ENCODE measurements at places on chromosomes 7 and 10.

DNA sequence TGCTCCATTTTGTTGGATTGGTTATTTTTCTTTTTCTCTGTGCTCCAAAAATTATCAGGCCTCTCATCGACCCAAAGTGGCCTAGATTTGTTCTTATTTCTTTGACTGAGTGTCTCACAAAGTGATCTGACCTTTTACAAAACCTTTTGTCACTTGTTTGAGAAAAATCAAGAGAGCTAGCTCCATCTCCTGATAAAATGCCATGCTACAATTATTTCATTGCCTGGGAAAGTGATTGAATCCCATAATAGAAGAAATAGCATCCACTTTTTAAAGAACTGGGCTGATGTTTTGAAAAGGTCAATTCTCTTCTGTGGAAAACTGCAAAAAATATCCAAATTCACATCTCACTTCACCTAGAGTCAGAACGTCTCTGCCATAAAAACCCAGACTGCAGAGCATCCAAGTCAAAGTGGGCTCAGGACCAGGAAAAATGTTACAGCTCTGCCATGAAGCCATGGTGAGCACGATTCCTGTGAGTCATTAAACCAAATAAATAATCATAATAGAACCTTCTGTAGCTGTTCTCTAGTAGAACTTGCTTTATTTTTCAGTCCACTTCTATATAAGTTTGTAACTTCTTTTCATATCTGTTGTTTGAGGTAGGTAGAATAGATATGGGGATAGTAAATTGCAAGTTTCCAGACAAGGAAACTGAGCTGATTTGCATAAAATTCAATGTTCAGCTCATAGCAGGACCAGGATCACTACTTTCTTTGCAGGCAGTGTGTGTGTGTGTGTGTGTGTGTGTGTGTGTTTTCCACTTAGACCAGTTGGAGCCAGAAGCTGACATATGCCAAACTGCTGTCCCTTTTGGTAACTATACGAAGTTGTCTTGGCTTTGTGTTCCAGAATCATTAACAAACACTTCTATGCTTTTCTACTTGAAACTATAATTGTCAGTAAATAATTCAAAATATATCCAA, 632.5 kb upstream of the ANKRD30A start:
- DNase-seq, result no peak

DNA sequence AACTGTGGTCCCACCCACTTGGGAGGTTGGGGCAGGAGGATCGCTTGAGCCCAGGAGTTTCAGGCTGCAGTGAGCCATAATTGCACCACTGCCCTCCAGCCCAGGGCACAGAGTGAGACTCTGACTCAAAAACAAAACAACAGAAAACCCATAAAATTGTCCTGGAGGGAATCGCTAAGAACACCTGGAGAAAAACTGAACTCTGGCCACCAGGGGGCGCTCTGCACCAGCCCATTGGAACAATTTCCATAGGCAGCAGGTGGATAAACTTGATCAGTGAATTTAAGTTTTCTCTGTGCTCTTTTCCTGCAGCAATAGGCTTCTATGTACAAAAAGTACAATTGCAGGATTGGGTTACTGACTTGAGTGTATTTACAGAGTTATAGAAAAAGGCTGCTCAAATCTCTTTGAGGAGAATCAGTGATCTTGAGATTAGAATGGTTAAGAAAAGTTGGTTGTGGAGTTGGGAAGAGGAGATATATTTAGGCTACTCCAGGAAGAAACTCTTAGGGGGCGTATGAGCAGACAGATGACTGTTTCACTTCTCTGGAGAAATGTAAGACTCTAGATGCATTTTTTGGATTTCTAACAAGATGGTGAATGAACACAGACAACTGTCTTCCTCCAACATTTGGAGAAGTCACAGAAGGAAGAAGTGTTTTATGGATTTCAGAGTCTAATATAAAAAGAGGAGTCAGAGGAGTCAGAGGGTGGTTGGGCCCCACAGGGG, 274.9 kb upstream of the GALNT17 start:
- DNase-seq, result peak; percentile 0

DNA sequence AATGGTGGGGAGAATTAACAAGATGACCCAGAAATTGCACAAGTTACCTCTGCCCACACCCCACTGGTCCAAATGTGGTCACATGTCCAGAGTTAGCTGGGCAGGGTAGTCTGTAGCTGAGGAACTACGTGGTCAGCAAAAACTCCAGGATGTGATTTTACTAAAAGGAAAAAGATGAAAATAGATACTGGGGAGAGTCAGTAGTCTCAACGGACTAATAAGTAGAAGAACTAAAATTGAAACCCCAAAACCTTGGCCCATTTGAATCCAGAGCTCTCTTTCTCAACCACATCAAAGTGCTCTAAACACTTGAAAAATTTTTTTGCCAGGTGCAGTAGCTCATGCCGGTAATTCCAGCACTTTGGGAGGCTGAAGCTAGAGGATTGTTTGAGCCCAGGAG, 146.3 kb downstream of the SKIDA1 start:
- no peak for DNase-seq

DNA sequence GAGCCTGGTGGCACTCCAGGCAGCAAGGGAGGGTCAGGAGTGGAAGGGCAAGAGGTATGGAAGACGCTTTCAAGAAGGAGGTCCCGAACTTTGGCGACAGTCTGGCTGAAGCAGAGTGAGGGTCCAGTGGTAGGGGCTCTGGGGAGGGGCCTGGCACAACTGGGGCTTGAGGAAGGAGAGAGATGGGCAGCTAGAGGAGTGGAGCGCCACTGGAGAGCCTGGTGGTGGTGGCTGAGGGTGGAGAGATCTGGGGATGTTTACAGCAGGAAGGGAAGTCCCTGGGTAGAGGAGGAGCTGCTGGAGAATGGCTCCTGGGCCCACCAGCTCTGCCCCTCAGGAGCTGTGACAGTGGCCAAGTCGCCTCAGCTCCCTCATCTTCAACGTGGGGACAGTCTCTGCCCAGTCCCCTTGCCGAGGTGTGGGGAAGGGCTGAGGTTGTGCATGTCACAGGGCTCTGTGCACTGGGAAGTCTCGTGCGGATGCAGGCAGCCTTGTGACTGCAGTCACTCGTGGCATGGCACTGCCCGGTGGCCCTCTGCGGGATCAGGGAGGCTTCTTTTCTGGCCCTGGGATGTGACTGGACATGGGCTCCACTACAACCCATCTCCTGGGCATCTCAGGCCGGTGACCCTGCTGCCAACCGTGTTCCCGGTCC, 18.5 kb downstream of the UBTD1 start:
- DNase-seq, result no peak

- DNase-seq, result no peak
These were observed 299.7 kb downstream of the PLXDC2 start for GRCh38 chr10:20115894-20116293.

GRCh38 chr7:3464900-3465622, 164.0 kb downstream of the SDK1 start:
- DNase-seq, result no peak

DNA sequence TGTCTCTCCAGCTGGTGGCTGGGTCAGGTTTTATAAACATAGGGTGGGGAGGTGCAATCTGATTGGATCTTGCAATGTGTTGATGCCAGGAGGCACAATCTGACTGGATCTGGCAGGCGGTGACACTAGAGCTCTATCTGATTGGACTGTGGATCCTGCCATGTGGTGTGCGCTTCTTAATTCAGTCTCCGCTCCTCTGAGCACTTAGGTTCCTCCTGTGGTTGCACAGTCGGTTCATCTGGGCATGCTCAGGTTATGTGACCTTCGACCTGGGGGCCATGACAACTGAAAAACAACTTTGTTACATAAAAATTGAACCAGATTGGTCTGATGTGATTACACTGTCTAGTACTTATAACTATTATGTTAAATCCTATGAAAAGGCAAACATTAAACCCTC, 127.1 kb upstream of the SVIL start:
- no peak for DNase-seq

GRCh38 chr7:11699666-11700065, 132.3 kb downstream of the THSD7A start:
- DNase-seq, result no peak

GRCh38 chr10:44988957-44989585, 10.5 kb upstream of the DEPP1 start:
- no peak for DNase-seq

GRCh38 chr7:112453505-112454171, 3.4 kb downstream of the IFRD1 start:
- DNase-seq, result no peak

Measured in CMK (cell line).